Muscle of arm (tissue), 14 donors: ENCODE measurements at places on chromosomes 6 and 20.

- DNase-seq = no peak
These were observed 425.2 kb upstream of the OPRM1 start for GRCh38 chr6:153613719-153614455.

DNA sequence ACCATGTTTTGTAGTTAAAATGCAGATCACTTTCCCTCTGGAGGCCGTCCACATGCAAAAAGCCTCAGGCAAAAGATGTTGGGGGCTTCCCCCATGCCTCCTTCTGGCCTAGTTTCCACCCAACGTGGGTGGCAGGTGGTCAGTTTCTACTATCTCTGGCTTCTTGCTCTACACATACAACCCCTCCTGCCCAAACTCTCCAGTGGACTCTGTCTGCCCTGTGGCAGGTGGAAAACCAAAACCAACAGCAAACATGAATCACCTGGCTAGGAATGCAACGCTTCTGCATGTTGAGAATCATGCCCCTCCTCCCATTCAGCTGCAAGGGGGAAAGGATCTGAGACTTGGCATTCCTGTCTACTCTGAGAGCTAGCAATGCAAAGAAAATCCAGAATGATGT is 94.8 kb downstream of the MBOAT1 start:
- DNase-seq = no peak

DNA sequence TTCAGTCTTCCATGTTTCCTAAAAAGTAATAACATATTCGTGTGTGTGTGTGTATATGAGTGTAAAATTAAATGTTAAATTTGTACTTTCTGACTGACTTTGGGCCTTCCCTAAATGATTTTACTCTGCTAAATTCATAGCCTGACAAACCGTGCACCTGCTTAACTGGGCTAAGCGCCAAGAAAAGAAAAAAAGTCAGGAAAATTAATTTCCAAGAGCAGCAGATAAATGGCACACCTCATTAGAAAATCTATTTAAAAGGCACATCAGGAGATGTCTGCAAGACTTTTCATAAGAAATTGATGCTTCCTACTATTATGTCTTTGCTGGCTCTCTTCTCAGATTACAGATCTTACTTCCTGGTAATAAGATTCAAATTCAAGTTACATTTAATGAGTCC is 72.4 kb downstream of the TRDN start:
- no peak for DNase-seq

- DNase-seq = peak; percentile 49
These were observed 60.1 kb downstream of the SESN1 start for GRCh38 chr6:109034526-109034925.

- no peak for DNase-seq
These were observed 60.5 kb downstream of the RSPH3 start for GRCh38 chr6:158939255-158940159.

DNA sequence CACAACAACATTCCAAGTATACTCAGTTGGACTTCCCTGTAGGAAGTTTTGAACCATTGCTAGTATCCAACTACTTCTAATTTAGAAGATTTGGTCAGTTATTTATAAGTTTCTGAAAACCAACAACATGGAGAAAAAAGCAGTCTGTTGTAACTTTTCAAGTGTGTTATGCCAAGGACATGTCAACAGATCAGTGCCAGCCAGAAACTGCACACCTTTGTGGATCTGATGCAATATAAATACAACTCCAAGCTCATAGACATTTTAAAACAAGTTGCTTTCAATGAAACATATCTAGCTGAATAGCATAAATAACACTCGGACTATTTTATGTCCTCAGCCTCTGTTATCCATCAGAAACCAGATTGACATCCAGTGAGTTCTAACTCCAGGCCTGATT is 58.3 kb upstream of the CARMIL1 start:
- DNase-seq = no peak

- DNase-seq = no peak
These were observed 28.3 kb downstream of the DUSP22 start for GRCh38 chr6:320351-321157.

DNA sequence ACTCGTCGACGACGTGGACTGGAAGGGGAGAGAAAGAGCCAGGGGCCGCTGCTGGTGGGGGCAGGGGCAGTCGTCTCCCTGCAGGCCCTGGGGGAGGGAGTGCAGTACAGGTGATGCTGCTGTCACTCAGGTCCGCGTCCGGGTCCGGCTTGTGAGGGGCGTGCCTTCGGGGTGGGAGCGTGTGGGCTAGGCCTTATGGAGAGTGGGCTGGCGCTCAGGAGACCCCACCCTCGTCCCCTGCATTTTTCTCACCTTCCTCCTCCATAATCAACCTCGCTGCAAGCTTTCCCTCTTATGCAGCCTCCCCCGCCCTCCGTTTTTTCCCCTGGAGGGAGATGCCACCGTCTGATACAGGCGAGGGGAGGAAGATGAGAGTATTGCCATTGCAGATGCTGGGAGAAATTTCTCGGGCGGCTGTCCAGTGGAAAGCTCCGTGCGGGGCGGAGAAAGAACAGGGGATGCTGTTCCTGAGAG is 632 bp downstream of the PCMT1 start:
- DNase-seq = peak; percentile 41

- no peak for DNase-seq
These were observed 2.4 kb upstream of the ZBTB24 start for GRCh38 chr6:109485266-109485935.

GRCh38 chr6:35494161-35494563 is 2.7 kb downstream of the TEAD3 start:
- DNase-seq = no peak

GRCh38 chr6:83847179-83847578 is 6.0 kb upstream of the RIPPLY2 start:
- DNase-seq = no peak

- DNase-seq = no peak
These were observed 23.5 kb downstream of the ZFP64 start for GRCh38 chr20:52168116-52168515.

GRCh38 chr6:6583836-6584235 is 4.7 kb upstream of the LY86 start:
- no peak for DNase-seq

DNA sequence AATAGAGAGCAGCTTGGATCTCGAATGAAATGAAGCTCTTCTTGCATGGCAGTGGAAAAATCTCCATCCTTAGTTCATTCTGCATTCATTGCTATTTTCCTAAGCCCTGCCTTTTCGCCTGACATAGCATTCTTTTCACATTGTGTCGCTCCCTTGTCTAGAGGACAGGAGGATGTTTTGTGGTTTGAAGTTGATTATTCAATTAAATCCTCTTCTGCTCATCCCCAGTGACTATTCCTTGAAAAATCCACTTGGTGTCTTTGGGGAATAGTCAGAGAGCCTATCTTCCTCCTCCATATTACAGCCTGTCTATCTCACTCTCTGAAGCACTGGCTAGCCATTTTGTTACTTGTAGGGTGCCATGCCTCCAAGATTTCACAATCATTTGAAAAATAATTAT is 161.2 kb downstream of the KLHL32 start:
- DNase-seq = no peak

- no peak for DNase-seq
These were observed 54.8 kb upstream of the AKIRIN2 start for GRCh38 chr6:87756858-87757257.

- DNase-seq = no peak
These were observed at the start of gene EYA2 for GRCh38 chr20:46894579-46894958. TSS of gene EYA2 (plus strand) at chr20:46894843. CDS start at chr20:46990011, 95,168 bp downstream.

- no peak for DNase-seq
These were observed 417.5 kb upstream of the OPRM1 start for GRCh38 chr6:153621491-153621890.

- DNase-seq = peak; percentile 7
These were observed 8.9 kb downstream of the BPIFB1 start for GRCh38 chr20:33291830-33292355.

DNA sequence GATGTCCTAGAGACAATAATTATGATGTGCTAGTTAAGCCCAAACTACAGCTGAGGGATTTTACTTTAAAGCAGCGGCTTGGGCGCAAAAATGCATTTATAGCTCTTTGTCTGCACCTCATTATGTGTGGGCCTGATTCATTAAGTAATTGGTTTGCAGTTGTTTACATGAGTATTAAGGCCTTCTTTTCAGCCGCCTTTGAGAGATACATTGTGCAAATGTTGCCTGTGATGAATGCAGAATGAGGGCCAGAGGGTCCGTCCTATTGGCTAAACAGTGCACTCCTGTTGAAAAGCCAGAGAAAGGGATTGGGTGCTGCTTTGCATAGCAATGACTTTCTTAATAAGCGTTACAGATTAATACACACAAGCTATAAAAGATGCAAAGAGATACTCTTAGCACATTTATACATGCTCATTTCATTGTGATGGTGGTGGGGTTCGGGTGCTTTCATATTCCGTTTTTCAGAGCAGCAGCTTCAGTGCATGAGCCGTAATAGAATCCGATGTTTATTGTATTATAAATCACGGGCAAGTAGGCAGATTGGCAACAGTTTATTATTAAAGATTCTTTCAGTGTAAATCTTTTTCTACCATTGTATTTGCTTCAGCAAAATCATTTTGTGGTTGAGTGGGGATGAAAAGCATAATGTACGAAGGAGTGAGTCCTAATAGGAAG is 68.2 kb upstream of the XRN2 start:
- DNase-seq = no peak

GRCh38 chr6:110828396-110828795 is 13.1 kb upstream of the CDK19 start:
- DNase-seq = no peak

GRCh38 chr20:25048519-25048952 is 9.4 kb downstream of the ACSS1 start:
- DNase-seq = no peak

DNA sequence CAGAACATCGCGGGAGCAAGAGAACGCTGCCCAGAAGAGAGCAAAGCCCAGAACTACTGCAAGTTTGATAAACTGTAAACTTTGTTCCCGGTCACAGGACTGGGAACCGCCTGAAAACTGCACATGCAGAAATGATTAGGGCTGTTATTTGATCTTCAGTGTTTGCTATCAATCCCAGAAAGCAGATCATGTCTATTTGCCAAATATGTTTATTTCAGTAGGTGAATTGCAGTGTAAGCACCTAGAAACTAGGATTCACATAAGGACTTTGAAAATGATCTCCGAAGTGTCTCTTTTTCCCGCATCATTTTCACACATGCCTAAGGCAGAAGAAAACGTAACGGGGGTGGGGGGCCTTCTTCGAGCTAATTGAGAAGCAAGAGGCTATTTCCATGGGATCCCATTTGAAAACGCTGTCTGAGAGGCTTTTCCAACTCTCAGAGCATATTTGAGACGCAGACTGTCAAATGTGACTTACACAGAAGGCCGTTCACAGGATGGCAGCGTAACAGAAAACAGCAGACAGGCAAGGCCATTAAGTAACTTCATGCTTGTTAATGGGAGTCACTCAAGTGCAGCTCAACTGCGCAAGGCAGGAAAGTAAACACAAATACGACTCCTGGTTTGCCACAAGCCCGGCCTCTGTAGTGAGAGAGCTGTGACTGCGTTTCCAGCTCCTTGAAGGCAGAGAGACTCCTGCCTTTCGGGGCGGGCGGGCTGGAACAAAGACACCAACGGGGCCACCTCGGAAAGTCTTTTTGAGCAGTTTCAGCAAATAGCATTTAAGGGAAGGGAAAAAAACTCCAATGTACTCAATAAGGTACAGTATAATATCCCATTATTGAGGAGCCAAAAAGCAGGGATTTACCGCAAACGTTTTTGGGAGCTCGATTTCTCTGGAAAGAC is 144.7 kb upstream of the ZNF217 start:
- DNase-seq = peak; percentile 66

GRCh38 chr20:18310051-18310450 is 21.7 kb downstream of the ZNF133 start:
- DNase-seq = no peak

DNA sequence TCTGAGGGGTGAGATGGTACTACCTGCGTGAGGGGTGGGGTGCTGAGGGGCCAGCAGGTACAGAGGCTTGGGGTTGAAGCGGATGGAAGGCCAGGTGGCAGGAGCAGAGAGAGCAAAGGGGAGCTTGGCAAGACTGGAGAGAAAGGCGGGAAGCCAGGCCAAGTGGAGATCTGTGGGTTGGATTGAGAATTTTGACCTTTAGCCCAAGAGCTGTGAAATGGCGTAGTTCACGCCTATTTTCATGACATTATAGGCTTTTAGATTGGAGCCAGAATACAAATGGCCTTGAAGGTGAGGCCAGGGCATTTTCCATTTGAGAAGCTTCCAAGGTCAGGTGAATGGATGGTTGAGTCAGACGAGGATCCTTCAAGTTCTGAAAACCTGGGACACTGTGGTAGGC is 2.5 kb downstream of the ATRN start:
- no peak for DNase-seq

GRCh38 chr6:142345261-142345660 is 43.5 kb downstream of the ADGRG6 start:
- no peak for DNase-seq

DNA sequence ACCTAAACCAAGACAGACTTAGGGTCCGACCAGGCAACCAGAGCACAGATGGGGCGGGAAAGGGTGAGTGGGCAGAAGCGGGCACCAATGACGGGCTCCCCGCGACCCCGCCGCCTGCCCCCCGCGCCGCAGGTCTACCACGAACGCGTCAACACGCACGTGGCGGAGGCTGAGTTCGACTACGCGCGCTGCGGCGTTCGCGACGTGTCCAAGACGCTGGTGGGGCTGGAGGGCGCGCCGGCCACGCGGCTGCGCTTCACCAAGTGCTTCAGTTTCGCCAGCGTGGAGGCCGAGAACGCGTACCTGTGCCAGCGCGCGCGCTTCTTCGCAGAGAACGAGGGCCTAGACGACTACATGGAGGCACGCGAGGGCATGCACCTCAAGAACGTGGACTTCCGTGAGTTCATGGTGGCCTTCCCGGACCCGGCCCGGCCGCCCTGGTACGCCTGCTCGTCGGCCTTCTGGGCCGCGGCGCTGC is 5.1 kb downstream of the TMEM151B start:
- DNase-seq = no peak

- DNase-seq = no peak
These were observed 41.2 kb upstream of the JAG1 start for GRCh38 chr20:10715035-10715434.
